Hair follicular keratinocyte (primary cell): ENCODE measurements at places on chromosomes 6 and 20. TPM values are rescaled to one million over a fixed set of nuclear protein-coding genes. Genes with fewer than 3 reads are reported as not detected.

The GCM1 gene
- total RNA-seq: not detected in 2 replicates

The IL17F gene
- not detected in 2 replicates for total RNA-seq

The ANGPT4 gene
- not detected in 2 replicates for total RNA-seq

The TNNC2 gene
- total RNA-seq: not detected in 2 replicates

The CENPW gene
- total RNA-seq: 6.4 and 33.9 TPM in 2 replicates

The PMEPA1 gene
- total RNA-seq: 63.2 and 75.6 TPM in 2 replicates

The FBXL4 gene
- 9.7 and 15.5 TPM in 2 replicates for total RNA-seq

The SRSF12 gene
- total RNA-seq: 0.19 and 1.1 TPM in 2 replicates

The CHMP4B gene
- 28.7 and 43.6 TPM in 2 replicates for total RNA-seq

The GLP1R gene
- total RNA-seq: not detected in 2 replicates

The SNAI1 gene
- total RNA-seq: 0.04 TPM in 1 of 2 replicates, not detected in the other

The TFEB gene
- 8.0 and 15.1 TPM in 2 replicates for total RNA-seq

The TMEM244 gene
- total RNA-seq: not detected in 2 replicates

The RAE1 gene
- 25.3 and 46.7 TPM in 2 replicates for total RNA-seq

The LRP11 gene
- total RNA-seq: 55.3 and 129 TPM in 2 replicates

The TFAP2D gene
- not detected in 2 replicates for total RNA-seq

The RIPOR3 gene
- 0.04 TPM in 1 of 2 replicates, not detected in the other for total RNA-seq

The SLC22A1 gene
- 0.08 TPM in 1 of 2 replicates, not detected in the other for total RNA-seq

The GNAS-AS1 gene
- total RNA-seq: 0.62 and 1.6 TPM in 2 replicates

The DST gene
- total RNA-seq: 242 and 352 TPM in 2 replicates

The COL12A1 gene
- 121 and 205 TPM in 2 replicates for total RNA-seq

The TP53TG5 gene
- not detected in 2 replicates for total RNA-seq

The RAD21L1 gene
- total RNA-seq: not detected in 2 replicates

The DDX27 gene
- total RNA-seq: 26.5 and 29.6 TPM in 2 replicates

The MOXD1 gene
- total RNA-seq: 3.4 and 4.3 TPM in 2 replicates

The INSM1 gene
- total RNA-seq: not detected in 2 replicates

The TGIF2 gene
- 8.0 and 10.8 TPM in 2 replicates for total RNA-seq

The CDC40 gene
- 13.5 and 14.4 TPM in 2 replicates for total RNA-seq

The IL17A gene
- not detected in 2 replicates for total RNA-seq

The EXOC2 gene
- total RNA-seq: 24.0 and 26.8 TPM in 2 replicates

The RSPH4A gene
- total RNA-seq: 0.16 TPM in 1 of 2 replicates, not detected in the other

The CGA gene
- total RNA-seq: not detected in 2 replicates

The VGLL2 gene
- not detected in 2 replicates for total RNA-seq

The KAT14 gene
- total RNA-seq: 9.0 and 12.5 TPM in 2 replicates
